Posterior cingulate gyrus (tissue), 11 donors: ENCODE measurements at places on chromosomes 3 and 15.

GRCh38 chr15:90022345-90022744 lies 21.2 kb downstream of the ZNF710 start:
- no peak for DNase-seq

DNA sequence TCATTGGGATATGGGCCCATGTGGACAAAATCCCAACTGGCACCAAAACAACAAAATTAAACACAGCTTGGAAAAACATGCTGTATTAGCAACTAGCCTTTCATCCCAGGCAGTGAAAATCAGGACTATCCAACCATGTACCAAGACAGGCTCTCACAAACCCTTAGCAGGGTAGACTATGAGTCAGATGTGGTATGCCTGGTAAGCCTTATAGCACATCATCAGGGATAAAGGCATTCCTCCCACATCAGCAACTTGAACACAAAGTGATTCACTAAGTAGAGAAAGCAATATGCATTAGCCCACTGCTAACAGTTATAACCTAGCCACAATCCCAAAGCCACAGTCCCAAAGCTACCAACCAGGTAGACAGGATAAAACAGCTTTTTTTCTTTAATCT lies 8.0 kb downstream of the CEP152 start:
- DNase-seq = no peak

DNA sequence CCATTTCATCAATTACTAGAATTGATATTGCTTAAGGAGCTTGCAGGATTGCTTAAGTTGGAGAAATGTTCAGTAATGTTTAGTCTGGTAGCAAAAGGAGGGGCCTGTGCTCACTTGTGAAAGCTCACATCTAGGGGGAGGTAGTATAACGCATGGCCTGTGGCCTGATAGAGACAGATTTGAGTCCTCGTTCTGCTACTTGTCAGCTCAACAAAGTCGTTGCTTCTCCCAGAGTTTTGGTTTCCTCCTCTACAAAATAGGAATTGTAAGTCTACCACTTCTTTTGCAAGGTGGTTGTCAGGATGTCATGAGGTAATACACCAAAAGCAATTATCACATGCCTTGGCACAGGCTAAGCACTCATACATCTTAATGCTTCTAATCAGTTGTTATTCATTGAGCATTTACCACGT lies 1.3 kb downstream of the ST3GAL6 start:
- DNase-seq = no peak

DNA sequence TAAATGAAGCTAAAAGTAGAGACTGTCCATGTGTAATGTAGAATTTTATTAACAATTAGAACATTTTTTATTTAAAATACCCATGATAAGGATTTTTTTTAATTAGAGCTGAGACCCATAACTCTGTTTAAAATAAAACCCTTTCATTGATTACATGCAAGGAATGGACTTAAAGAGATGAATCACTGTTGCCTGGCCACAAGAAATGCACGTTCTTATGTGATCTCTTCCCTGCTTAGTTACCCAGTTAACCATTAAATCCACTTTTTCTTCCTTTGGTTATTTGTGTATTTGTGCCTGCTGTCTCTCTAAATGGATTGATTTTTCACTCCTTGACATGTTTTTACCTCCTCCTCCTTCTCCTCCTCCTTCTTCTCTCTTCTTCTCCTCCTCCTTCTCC lies 83.3 kb upstream of the SLITRK3 start:
- DNase-seq = no peak

- DNase-seq = no peak
These were observed 91.0 kb downstream of the MYO5A start for GRCh38 chr15:52437646-52438045.

DNA sequence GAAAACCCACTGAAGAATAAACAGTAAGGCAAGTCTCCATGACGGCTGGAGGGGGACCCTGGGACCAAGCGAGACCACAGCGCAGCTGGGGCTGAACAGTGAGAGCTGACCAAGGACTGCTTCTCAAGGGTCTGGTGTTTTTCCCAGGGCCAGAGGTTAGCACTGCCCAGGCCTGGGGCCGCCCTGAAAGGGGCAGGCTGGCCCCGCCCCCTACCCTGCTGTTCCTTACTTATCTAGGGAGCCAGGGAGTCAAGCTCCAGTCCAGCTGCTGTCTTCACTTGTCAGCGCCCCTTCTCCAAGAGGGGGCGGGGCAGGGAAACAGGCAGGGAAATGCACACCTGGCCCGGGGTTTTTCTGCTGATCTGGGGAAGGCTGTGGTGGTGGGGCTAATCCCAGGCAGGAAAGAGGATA lies 51.6 kb upstream of the HACD2 start:
- DNase-seq = no peak

- no peak for DNase-seq
These were observed 691.7 kb upstream of the CBLB start for GRCh38 chr3:106560451-106560966.

GRCh38 chr3:25861566-25861965 lies 71.7 kb downstream of the OXSM start:
- DNase-seq = no peak

- DNase-seq = peak; percentile 52
These were observed 33.4 kb upstream of the INSYN1 start for GRCh38 chr15:73786538-73786937.

DNA sequence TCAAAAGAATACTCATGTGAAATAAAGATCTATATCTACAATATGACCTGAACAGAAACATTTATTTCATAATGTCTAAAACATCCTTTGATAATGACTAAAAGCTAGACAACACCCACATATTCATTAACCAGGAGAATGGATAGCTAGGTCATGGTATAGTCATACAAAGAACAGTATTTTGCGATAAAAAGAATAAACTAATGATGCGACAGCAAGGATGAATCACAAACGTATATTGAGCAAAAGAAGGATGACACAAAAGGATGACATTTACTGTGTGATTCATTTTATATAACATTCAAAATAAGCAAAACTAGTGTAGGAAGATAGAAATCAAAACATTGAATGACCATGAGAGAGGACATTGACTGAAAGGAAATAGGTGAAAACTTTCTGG lies 1233.1 kb downstream of the OTOL1 start:
- no peak for DNase-seq

DNA sequence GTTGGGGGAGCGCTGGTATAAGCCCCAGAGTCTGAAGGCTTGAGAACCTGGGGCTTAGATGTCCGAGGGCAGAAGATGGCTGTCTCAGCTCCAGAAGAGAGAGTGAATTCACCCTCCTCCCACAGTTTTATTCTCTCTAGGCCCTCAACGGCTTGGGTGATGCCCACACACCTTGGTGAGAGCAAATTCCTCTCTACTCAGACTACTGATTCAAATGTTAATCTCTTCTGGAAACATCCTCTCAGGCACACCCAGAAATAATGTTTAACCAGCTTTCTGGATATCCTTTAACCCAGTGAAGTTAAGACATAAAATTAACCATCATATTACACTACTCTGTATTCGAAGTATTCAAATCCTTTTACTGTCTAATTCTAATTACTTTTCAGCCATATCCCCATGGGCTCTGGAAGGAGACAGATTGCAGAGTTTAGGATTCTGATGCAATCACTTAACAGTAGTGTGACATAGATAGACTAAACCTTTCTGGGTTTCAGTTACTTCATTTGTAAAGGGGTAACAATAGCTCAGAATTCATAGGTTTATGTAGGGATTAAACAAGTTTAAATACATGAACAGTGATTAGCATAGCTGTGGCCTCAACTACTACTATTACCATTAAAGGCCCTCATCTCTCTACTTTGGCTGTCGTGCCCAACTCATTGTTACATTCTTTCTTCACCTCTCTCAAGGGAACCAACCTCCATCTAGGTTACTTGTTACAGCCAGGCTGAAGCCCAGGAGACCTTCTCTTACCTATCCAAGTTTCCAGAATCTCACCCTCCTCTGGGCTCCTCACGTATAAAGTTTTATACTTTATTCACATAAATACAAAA lies 25.7 kb upstream of the ANO10 start:
- DNase-seq = no peak

- no peak for DNase-seq
These were observed 305.3 kb downstream of the EPHB1 start for GRCh38 chr3:135100366-135100765.

GRCh38 chr3:152323834-152324233 lies 55.1 kb downstream of the MBNL1 start:
- no peak for DNase-seq

DNA sequence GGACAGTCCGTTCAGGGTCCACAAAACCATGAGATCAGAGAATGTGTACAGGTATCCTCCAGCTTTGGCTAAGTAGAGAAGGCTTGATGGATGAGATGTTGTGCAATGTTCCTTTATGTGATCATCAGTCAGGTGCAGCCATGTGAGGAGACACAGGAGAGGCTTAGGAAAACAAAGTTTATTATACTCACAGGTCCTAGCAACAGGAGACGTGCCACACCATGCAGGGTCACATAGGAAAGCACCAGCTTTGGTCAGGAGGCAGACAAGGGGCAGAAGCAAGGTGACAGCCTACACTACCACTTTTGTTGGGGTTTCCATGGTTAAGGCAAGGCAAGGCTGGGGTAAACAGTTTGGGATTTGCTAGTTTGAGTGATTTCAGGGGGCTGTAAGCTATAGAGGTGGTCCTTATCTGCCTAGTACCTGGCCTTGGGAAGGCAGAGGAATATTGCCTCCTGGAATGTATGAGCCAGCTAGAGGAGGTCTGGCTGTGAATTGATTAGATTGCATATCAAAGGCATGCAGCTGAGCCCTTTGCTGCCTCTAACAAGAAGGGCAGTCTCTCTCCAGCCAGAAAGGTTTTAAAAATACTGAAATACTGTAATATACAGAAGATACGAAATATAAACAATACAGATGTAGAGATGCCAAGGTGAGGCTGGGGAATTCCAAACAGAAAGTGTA lies 248.6 kb downstream of the RYR3 start:
- no peak for DNase-seq

- DNase-seq = no peak
These were observed 336.5 kb downstream of the MAGI1 start for GRCh38 chr3:65702202-65702601.

DNA sequence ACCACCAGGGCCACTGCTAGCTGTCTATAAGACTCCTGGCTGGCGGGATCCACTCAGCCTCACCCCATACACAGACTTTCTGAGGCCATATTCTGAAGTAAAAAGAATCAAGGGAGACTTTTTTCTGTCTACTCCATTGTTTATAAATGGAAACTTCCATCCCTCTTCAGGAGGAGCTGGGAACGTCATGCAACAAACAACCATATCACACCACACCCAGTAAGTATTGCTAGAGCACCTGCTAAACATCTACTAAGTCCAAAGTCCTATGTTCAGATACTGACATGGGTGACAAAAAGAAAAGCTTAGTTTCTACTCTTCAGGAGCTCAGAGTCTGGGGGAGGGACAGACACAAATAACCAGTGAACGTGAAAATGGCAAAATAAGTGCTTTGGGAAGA lies 324.8 kb upstream of the ONECUT1 start:
- no peak for DNase-seq
